ENCODE measurements at places on chromosomes 1 and 21.

DNA sequence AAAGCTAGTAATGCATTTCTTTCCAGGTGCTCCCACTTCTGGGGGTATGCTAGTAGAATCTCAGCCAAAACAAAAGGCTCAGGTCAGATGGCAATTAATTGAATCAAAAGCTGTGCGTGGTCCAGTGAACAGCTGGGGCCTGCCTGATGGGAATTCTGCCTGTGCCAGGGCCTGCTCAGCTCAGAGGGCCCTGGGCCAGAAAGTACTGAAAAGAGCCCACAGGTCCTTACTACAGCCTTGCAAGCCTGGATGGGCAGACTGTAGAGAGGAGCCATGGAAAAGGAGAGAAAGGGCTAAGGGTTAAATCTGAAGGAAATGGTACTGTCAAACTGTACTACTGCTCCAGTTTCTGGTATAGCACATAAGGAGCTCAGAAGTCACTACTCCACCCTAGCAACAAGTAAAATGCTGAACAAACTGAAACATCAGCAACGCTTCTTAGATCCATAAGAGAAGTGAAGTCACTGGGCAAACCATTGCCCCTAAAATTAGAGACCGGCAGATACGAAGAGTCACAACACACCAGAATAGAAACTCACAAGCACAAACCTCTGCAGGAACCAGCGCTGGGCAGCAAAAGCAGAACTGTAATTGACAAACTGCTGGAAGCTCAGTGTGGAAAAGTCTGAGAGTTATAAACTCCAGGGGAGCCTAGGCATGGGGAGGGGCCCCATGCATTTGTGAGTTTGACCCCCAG is 121.1 kb upstream of the SYT6 start:
- DNase-seq = no peak

- no peak for DNase-seq
These were observed 621.0 kb upstream of the NCAM2 start for GRCh38 chr21:20377250-20377649.

GRCh38 chr21:32336711-32337110 is 38.1 kb downstream of the MRAP start:
- no peak for DNase-seq

DNA sequence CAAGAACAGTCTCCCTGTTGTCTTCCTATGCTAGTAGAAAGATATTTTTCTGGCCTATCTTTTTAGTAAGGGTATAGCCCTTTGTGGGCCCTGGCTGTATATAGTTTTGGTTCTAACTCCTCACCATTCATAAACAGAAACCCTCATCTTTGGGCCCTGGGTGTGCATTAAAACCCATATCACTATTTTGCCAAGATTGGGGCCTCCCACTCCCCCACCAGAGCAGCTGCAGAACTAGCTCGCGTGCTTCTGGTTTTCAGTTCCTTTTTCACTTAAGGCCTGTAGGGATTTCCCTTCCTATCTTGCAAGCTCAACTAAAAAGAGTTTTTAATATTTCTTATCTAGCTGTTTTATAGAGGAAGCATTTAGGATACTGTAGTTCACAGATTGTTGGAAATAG is 106.4 kb downstream of the RGL1 start:
- no peak for DNase-seq

- no peak for DNase-seq
These were observed 125.0 kb downstream of the PRDM2 start for GRCh38 chr1:13825033-13825432.

- DNase-seq = no peak
These were observed 25.3 kb upstream of the SDC3 start for GRCh38 chr1:30933874-30934252.

GRCh38 chr1:29456685-29457435 is 220.5 kb downstream of the PTPRU start:
- no peak for DNase-seq

DNA sequence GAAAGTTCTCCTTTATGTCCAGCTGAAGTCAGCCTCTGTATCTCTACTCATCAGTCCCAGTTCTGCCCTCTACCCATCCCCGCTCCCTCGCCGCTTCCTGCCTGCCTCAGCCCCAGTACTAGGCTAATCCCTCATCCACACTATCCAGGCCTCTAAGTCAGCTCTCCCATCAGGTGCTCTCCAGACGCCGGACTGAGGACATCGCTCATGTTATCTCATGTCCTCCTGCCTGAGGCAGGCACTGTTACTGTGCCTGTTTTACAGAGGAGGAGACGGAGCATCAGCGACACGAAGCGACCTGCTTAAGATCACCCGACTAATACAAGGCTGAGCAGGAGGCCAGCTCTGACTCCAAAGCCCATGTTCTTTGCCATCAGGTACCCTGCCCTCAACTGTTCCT is 57.3 kb upstream of the RUNX3 start:
- DNase-seq = no peak

DNA sequence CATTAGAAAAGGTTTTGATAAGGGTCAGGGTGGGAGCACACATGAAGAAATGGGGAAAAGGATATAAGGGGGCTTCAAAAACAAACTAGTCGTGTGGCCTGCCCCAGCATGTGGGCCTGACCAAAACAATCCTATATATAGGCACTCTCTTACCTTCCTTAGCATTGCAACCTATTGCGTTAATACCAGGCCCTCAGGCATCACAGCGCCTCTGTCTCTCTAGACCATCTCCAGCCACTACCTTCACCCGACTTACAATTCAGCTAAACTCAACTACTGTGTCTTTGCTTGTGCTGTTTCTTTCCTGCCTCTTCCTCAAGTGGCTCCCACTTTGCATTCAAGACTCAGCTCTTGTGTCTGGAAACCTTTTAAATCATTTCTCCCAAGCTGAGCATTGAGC is 47.0 kb upstream of the GJA5 start:
- no peak for DNase-seq

GRCh38 chr21:38295997-38296764 is 39.4 kb downstream of the KCNJ15 start:
- DNase-seq = no peak

DNA sequence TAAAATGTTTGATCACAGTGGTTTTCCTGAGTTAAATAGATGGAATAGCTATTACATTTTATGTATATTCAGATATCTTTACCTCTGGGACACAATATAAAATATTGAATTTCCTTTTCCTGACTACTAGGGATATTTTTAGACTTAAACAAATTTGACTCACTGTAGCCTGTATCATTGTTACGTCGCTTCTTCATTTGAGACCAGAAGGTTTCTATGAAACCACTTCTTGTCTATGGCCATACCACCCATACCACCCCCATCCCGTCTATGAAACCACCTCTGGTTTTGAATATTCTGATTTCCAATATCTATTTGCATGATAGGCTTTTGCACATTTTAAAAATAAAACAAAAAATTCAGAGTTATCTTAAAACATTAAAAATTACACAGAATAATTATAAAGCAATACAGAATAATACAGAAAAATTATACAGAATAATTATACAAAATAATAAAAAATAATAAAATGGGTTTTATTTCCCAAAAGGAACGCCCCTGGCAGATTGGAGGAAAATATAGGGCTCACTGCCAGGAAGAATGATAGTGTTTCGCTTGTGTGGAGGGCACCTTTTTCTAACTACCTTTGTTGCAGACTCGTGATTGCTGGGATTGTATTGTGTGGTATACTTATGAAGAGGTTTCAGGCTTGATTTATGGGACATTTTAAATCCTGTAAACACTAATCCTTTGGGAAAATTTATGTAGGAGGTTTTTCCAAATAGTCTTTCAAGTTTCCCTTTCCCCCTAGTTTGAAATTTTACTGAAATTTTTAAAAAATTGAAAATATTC is 4.7 kb downstream of the SPEN start:
- no peak for DNase-seq

DNA sequence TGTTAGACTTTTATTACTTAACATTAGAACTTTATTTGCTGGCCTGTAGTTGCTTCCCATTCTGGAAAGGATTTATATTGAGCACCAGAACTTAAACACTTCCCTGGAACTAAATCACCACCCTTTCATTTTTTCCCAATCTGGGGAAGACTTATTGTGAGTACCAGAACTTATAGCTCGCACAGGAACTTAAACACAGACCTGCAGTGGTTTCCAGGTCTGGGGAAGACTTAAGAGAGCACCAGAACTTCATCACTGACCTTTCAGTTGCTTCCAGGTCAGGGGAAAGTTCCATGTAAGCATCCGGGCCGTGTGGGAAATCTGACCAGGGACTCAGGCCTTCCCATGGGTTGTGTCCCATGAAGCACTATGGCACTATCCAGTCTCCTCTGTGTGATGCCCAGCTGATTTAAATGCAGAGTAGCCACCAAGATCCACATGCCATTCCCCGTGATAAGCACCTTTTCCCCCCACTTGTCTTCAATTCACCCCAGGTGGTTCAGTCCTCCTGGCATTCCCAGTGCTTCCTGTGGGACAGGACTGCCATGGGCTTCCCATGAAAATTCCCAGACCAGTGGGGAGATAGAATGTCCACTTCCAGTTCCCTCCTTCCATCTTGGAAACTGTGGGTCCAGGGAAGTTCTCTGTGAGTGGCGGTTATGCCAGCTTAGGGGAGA is 48.9 kb downstream of the C4BPA start:
- no peak for DNase-seq

- DNase-seq = no peak
These were observed 47.3 kb upstream of the ST6GALNAC5 start for GRCh38 chr1:76820028-76820427.

- DNase-seq = no peak
These were observed 239.1 kb upstream of the TMEM51 start for GRCh38 chr1:14914351-14914988.

- DNase-seq = no peak
These were observed 233.9 kb downstream of the DISC1 start for GRCh38 chr1:231860221-231861088.

- DNase-seq = no peak
These were observed 13.3 kb downstream of the KNCN start for GRCh38 chr1:46538147-46538546.

- DNase-seq = no peak
These were observed 175.6 kb upstream of the DAB1 start for GRCh38 chr1:57599236-57599994.

GRCh38 chr1:62198069-62198780 is 3.6 kb downstream of the L1TD1 start:
- no peak for DNase-seq

Measured in esophagus squamous epithelium (tissue), 5 donors.